ENCODE measurements at places on chromosomes 1 and 21. TPM values are rescaled to one million over a fixed set of nuclear protein-coding genes. Genes with fewer than 3 reads are reported as not detected.

- H3K4me3 ChIP-seq: no peak overlapping the region
- H3K27me3 ChIP-seq: no peaks in the 10 kb centered on the region
- H3K4me1 ChIP-seq: peaks cover 16% of the 10 kb centered on the region
- no peak overlapping the region for H3K27ac ChIP-seq
Observed at GRCh38 chr1:103107741-103108375, 464 bp downstream of the COL11A1 start.

DNA sequence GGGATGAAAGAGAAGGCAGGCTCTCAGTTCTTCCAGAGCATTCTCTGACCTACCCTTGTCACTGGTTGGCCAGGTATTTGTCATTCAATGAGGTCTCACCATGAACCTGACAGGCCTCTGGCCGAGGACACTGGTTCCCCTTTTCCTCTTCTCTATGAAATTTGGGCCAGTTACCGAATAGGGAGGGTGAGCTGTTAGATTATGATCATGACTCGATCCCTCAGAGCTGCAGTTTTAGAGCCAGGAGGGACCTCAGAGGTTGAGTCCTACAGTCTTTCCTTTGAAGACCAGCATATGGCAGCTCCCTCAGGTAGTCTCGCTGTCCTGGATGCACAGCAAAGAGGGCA is 29.5 kb upstream of the CLSTN1 start:
- DNase-seq: no peak
- H3K27me3 ChIP-seq: no peaks in the 10 kb centered on the region
- peaks cover 8% of the 10 kb centered on the region for H3K4me1 ChIP-seq
- H3K27ac ChIP-seq: no peak overlapping the region

GRCh38 chr21:44024887-44025353 is 12.8 kb downstream of the TRAPPC10 start:
- DNase-seq: no peak
- H3K4me1 ChIP-seq: no peaks in the 10 kb centered on the region
- no peak overlapping the region for H3K27ac ChIP-seq
- no peaks in the 10 kb centered on the region for H3K36me3 ChIP-seq
- H3K4me3 ChIP-seq: no peak overlapping the region
- H3K27me3 ChIP-seq: no peaks in the 10 kb centered on the region

- no peak overlapping the region for H3K4me3 ChIP-seq
- DNase-seq: no peak
- no peaks in the 10 kb centered on the region for H3K36me3 ChIP-seq
- H3K27me3 ChIP-seq: no peaks in the 10 kb centered on the region
- no peak overlapping the region for H3K27ac ChIP-seq
- peaks cover 17% of the 10 kb centered on the region for H3K4me1 ChIP-seq
Observed at GRCh38 chr1:118116909-118117308, 68.1 kb downstream of the SPAG17 start.

DNA sequence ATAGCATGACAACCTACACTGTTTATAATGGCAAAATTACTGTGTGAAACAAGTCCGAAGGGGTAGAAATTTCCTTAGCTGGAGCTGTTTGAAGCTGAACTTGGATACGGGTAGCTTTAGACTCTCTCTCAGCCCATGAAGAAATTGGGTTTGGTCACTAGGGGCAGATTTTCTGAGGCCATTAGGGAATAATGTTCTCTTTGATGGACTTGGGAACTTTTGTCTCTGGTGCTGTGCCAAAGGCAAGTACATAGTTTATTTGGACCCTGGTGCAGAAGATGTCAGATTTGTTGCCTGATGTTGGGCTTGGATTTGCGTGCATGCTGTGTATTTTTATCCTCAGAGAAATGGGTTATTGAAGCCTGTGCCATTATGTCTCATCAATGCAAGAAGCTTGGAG is 109.6 kb downstream of the VPS13D start:
- peaks cover 38% of the 10 kb centered on the region for H3K4me1 ChIP-seq
- H3K27me3 ChIP-seq: no peaks in the 10 kb centered on the region
- no peak for DNase-seq
- H3K4me3 ChIP-seq: no peak overlapping the region
- H3K36me3 ChIP-seq: peaks cover 8% of the 10 kb centered on the region

Gene TENT5C
- total RNA-seq: 0.91 TPM

Gene PTPN7
- total RNA-seq: 0.08 TPM

GRCh38 chr1:240539769-240540414 is 72.1 kb downstream of the GREM2 start:
- no peaks in the 10 kb centered on the region for H3K4me1 ChIP-seq
- H3K27me3 ChIP-seq: no peaks in the 10 kb centered on the region
- H3K27ac ChIP-seq: no peak overlapping the region
- no peak overlapping the region for H3K4me3 ChIP-seq
- H3K36me3 ChIP-seq: no peaks in the 10 kb centered on the region

GRCh38 chr1:204446413-204447111 is 34.9 kb upstream of the PPP1R15B start:
- H3K27me3 ChIP-seq: no peaks in the 10 kb centered on the region
- H3K36me3 ChIP-seq: no peaks in the 10 kb centered on the region
- DNase-seq: peak; percentile 92

- H3K4me1 ChIP-seq: no peaks in the 10 kb centered on the region
- H3K36me3 ChIP-seq: no peaks in the 10 kb centered on the region
- no peak for DNase-seq
- no peak overlapping the region for H3K4me3 ChIP-seq
- no peak overlapping the region for H3K27ac ChIP-seq
Observed at GRCh38 chr1:70820396-70820795, 227.2 kb downstream of the PTGER3 start.

Gene PDZK1
- 1.6 TPM for total RNA-seq

- H3K4me1 ChIP-seq: no peaks in the 10 kb centered on the region
- no peak overlapping the region for H3K4me3 ChIP-seq
- no peak for DNase-seq
- H3K36me3 ChIP-seq: no peaks in the 10 kb centered on the region
Observed at GRCh38 chr1:65812065-65812464, 19.4 kb downstream of the PDE4B start.

Gene AMIGO1
- 0.59 TPM for total RNA-seq

- DNase-seq: peak; percentile 6
- no peak overlapping the region for H3K4me3 ChIP-seq
- H3K36me3 ChIP-seq: no peaks in the 10 kb centered on the region
- H3K27ac ChIP-seq: no peak overlapping the region
Observed at GRCh38 chr21:38083535-38083934, 167.3 kb upstream of the KCNJ6 start.

DNA sequence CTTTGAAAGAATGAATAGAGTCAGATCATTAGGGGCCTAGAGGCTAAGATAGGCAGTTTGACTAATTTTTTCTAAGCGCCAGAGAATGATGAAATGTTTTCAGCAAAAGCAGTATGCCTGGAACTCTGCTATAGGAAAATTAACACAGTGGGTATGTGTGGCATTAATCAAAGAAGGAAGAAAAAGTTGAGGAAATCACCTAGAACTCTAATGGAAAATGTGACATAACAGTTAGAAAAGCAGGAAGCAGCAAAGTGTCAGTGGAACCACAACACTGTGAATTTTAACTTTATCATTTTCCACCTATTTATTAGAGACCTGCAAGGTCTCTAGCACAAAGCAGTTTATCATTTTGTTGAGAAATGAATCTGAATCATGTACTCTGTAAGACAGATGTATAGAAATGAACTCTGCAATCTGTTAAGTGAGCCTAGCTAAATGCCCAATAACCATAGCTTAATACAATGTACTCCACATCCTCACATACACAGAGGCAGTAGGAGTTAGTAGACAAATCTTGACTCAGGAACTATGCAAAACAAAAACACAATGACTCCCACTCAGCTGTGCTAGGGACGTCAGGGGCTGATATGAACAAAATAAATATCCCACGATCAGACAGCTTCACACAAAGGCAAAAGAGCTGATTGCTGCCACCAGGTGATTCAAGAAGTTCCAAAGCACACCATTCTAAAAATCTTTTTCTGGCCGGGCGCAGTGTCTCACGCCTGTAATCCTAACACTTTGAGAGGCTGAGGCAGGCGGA is 500.7 kb upstream of the NFIA start:
- H3K27ac ChIP-seq: no peak overlapping the region
- no peak for DNase-seq
- H3K4me1 ChIP-seq: no peaks in the 10 kb centered on the region
- no peaks in the 10 kb centered on the region for H3K27me3 ChIP-seq

Gene OR2T35
- total RNA-seq: not detected

Gene CLIC6
- 0.03 TPM for total RNA-seq

DNA sequence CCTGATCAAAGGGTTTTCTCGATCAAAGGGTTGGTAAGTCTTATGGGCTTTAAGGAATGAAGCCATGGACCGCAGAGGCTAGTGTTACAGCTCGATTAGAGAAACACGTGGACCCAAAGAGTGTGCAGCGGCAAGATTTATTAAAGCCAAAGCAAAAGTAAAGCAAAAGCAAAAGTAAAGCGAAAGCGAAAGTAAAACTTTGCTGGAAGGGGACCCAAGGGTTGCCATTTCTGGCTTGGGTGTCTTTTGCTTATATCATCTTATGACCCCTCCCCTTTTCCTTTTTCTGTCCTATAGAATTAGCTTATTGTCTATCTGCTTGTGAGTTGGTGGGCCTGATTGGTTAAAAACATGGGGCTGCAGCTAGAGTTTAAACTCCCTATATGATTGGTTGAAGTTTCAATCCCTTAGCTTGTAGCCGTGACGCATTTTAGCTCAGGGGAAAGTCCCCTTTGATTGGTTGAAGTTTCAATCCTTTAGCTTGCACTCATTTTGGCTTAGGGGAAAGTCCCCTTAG is 957.0 kb downstream of the AMY1C start:
- no peak overlapping the region for H3K27ac ChIP-seq
- H3K36me3 ChIP-seq: no peaks in the 10 kb centered on the region
- DNase-seq: peak; percentile 55

DNA sequence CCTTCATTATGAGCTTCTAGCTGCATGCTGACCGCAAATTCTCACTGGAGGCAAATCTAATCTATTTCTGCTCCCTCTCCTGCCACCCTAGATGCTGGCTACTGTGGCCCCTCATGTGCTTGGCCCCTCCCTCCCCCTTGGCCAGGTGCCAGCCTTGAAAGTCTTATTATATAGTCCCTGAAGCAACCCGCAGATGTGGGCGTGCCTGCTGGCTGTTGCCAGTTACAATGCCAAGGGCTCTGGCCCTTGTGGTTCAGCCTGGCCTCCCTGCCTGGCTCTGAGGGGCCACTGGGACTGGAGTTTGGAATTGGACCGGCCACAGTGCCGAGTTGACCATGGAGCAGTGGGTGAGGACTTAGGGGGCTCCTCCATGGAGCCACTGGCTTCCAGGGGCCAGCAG is 78.9 kb upstream of the ACTRT2 start:
- no peaks in the 10 kb centered on the region for H3K4me1 ChIP-seq
- H3K27ac ChIP-seq: no peak overlapping the region
- DNase-seq: no peak
- no peak overlapping the region for H3K4me3 ChIP-seq
- H3K36me3 ChIP-seq: no peaks in the 10 kb centered on the region

- H3K4me1 ChIP-seq: no peaks in the 10 kb centered on the region
- no peak overlapping the region for H3K27ac ChIP-seq
- H3K27me3 ChIP-seq: no peaks in the 10 kb centered on the region
Observed at GRCh38 chr1:216356945-216357344, 66.3 kb downstream of the USH2A start.

Gene TFF2
- total RNA-seq: not detected

Gene CRP
- total RNA-seq: not detected

Gene TRIM67
- not detected for total RNA-seq

DNA sequence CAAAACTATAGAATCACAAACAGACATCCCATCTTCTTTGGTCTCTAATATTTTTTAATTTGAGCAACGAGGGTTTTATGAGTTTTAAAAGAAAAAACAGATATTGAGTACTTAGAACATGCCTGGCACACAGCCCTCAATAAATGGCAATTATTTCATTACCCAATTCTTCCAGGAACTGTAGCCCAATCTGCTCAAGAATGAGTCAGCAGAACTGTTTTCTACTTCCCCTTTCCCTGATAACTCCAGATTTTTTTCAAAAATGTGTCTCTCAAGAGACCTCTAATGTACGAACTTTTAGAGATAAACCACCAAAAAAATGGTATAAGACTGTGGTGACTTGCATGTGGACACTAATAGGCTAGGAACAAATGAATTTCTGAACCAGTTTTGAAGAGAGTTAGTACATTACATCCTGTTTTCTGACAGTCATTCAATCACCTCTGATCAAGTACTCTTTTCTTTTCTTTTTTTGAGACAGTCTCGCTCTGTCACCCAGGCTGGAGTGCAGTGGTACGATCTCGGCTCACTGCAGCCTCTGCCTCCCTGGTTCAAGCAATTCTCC is 11.5 kb downstream of the ABL2 start:
- H3K36me3 ChIP-seq: no peaks in the 10 kb centered on the region
- H3K4me3 ChIP-seq: no peak overlapping the region
- no peak overlapping the region for H3K27ac ChIP-seq
- H3K27me3 ChIP-seq: no peaks in the 10 kb centered on the region
- H3K4me1 ChIP-seq: no peaks in the 10 kb centered on the region

- no peaks in the 10 kb centered on the region for H3K4me1 ChIP-seq
- H3K4me3 ChIP-seq: no peak overlapping the region
- H3K27me3 ChIP-seq: no peaks in the 10 kb centered on the region
- H3K36me3 ChIP-seq: no peaks in the 10 kb centered on the region
- DNase-seq: no peak
- no peak overlapping the region for H3K27ac ChIP-seq
Observed at GRCh38 chr1:239315631-239316217, 70.6 kb upstream of the CHRM3 start.

Gene CHAF1B
- 18.7 TPM for total RNA-seq

- no peak overlapping the region for H3K4me3 ChIP-seq
- H3K4me1 ChIP-seq: no peaks in the 10 kb centered on the region
- H3K27me3 ChIP-seq: no peaks in the 10 kb centered on the region
- no peaks in the 10 kb centered on the region for H3K36me3 ChIP-seq
Observed at GRCh38 chr1:219226196-219226595, 52.5 kb downstream of the LYPLAL1 start.

GRCh38 chr1:228032041-228032440 is 25.2 kb downstream of the WNT3A start:
- no peaks in the 10 kb centered on the region for H3K36me3 ChIP-seq
- H3K4me3 ChIP-seq: no peak overlapping the region
- DNase-seq: no peak
- H3K27me3 ChIP-seq: no peaks in the 10 kb centered on the region
- H3K4me1 ChIP-seq: no peaks in the 10 kb centered on the region
- no peak overlapping the region for H3K27ac ChIP-seq

Gene PPFIA4
- 21.5 TPM for total RNA-seq

DNA sequence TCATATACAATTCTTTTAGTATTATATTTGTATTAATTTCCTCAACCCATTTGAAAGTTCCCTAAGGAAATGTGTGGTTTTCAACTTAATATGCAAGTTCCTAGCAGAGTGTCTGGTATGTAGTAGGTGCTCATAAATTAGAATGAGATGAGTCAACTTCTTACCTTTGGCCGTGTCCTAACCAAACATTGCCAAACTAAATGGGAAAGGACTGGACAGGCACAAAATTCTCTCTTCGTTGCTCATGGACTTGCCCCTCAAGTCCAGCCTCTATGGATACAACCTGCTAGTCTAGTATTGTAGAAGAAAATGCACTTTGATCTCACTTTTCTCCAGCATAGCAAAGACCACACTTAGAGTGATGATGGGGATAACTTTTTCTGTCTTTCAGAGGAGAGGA is 11.6 kb upstream of the MRPS14 start:
- H3K4me1 ChIP-seq: no peaks in the 10 kb centered on the region
- no peaks in the 10 kb centered on the region for H3K27me3 ChIP-seq
- no peaks in the 10 kb centered on the region for H3K36me3 ChIP-seq
- DNase-seq: no peak
- H3K27ac ChIP-seq: no peak overlapping the region

- H3K4me3 ChIP-seq: no peak overlapping the region
- peaks cover 28% of the 10 kb centered on the region for H3K4me1 ChIP-seq
- no peaks in the 10 kb centered on the region for H3K36me3 ChIP-seq
- peak overlapping the region; percentile 92 for H3K27ac ChIP-seq
Observed at GRCh38 chr1:60745484-60745883, 336.9 kb upstream of the NFIA start.
